A549 treated with CpdA at 1 μM for 4 hours (cell line): ENCODE measurements at places on chromosomes 1 and 21. TPM values are rescaled to one million over a fixed set of nuclear protein-coding genes. Genes with fewer than 3 reads are reported as not detected.

Gene GRIK1
- not detected in 5 replicates for total RNA-seq

Gene ZNF593OS
- 0.22 to 0.34 TPM (median 0.27 TPM) in 4 of 5 replicates, not detected in the other for total RNA-seq

Gene PCSK9
- 3.0 to 5.3 TPM (median 4.1 TPM) in 5 replicates for total RNA-seq

Gene S100A7
- total RNA-seq, result not detected in 5 replicates

Gene CHODL
- total RNA-seq, result not detected in 5 replicates

Gene KIF21B
- 1.8 to 3.8 TPM (median 2.8 TPM) in 5 replicates for total RNA-seq

Gene LCE3D
- 0.34 to 0.80 TPM (median 0.59 TPM) in 5 replicates for total RNA-seq

Gene TNFRSF14
- total RNA-seq, result 0.08 to 0.22 TPM (median 0.16 TPM) in 4 of 5 replicates, not detected in the other

Gene DNAJC28
- 0.10 to 0.61 TPM (median 0.43 TPM) in 5 replicates for total RNA-seq

Gene PINK1
- total RNA-seq, result 27.9 to 44.1 TPM (median 37.5 TPM) in 5 replicates

Gene HAO2
- not detected in 5 replicates for total RNA-seq

Gene MTF1
- total RNA-seq, result 4.0 to 4.8 TPM (median 4.6 TPM) in 5 replicates

Gene FCMR
- 3.9 to 6.6 TPM (median 3.9 TPM) in 5 replicates for total RNA-seq

Gene LCE1D
- total RNA-seq, result not detected in 5 replicates

Gene TRNAU1AP
- 16.6 to 25.8 TPM (median 23.6 TPM) in 5 replicates for total RNA-seq

Gene TMEM54
- total RNA-seq, result 24.1 to 45.7 TPM (median 44.5 TPM) in 5 replicates

Gene FMOD
- total RNA-seq, result 0.01 to 0.05 TPM in 2 of 5 replicates, not detected in the others

Gene CSDE1
- total RNA-seq, result 126 to 171 TPM (median 128 TPM) in 5 replicates

Gene KIAA0040
- total RNA-seq, result 0.31 to 0.58 TPM (median 0.47 TPM) in 5 replicates

Gene LHX8
- total RNA-seq, result 1.2 to 1.7 TPM (median 1.5 TPM) in 5 replicates

Gene NRIP1
- 12.3 to 23.8 TPM (median 18.8 TPM) in 5 replicates for total RNA-seq

Gene CD2
- not detected in 5 replicates for total RNA-seq

Gene CLDN17
- total RNA-seq, result not detected in 5 replicates

Gene TTC24
- total RNA-seq, result not detected in 5 replicates

Gene NTMT2
- total RNA-seq, result not detected in 5 replicates

Gene RAVER2
- 4.4 to 5.6 TPM (median 5.2 TPM) in 5 replicates for total RNA-seq

Gene CHIA
- not detected in 5 replicates for total RNA-seq

Gene TCHH
- total RNA-seq, result 0.14 to 0.24 TPM (median 0.19 TPM) in 5 replicates

Gene CD52
- total RNA-seq, result not detected in 5 replicates

Gene OR2G2
- total RNA-seq, result not detected in 5 replicates

Gene AKR7A3
- 0.14 to 0.17 TPM (median 0.16 TPM) in 5 replicates for total RNA-seq

Gene NBPF6
- total RNA-seq, result not detected in 5 replicates

Gene KLHDC8A
- total RNA-seq, result 0.22 to 0.79 TPM (median 0.59 TPM) in 5 replicates

Gene LINGO4
- total RNA-seq, result not detected in 5 replicates

Gene OR2M3
- total RNA-seq, result not detected in 5 replicates

Gene LRIF1
- 16.3 to 26.2 TPM (median 20.2 TPM) in 5 replicates for total RNA-seq

Gene ANGEL2
- 14.5 to 19.9 TPM (median 18.4 TPM) in 5 replicates for total RNA-seq

Gene EPHB2
- total RNA-seq, result 44.5 to 64.1 TPM (median 52.7 TPM) in 5 replicates

Gene LRRIQ3
- total RNA-seq, result 0.81 to 1.1 TPM (median 0.94 TPM) in 5 replicates

Gene KRTAP6-1
- not detected in 5 replicates for total RNA-seq

Gene PDIK1L
- total RNA-seq, result 1.7 to 2.6 TPM (median 1.7 TPM) in 5 replicates

Gene HEYL
- total RNA-seq, result 2.3 to 3.3 TPM (median 3.0 TPM) in 5 replicates
